NCI-H1092 (cell line): ENCODE measurements at places on chromosomes 16 and 17.

GRCh38 chr16:85800321-85800669, 800 bp downstream of the COX4I1 start:
- no peak for DNase-seq

GRCh38 chr17:48997103-48997826, at the start of gene IGF2BP1:
Gene IGF2BP1, plus strand, starts transcription at chr17:48997385. Its CDS starts 361 bp downstream, at chr17:48997746.
- no peak for DNase-seq

DNA sequence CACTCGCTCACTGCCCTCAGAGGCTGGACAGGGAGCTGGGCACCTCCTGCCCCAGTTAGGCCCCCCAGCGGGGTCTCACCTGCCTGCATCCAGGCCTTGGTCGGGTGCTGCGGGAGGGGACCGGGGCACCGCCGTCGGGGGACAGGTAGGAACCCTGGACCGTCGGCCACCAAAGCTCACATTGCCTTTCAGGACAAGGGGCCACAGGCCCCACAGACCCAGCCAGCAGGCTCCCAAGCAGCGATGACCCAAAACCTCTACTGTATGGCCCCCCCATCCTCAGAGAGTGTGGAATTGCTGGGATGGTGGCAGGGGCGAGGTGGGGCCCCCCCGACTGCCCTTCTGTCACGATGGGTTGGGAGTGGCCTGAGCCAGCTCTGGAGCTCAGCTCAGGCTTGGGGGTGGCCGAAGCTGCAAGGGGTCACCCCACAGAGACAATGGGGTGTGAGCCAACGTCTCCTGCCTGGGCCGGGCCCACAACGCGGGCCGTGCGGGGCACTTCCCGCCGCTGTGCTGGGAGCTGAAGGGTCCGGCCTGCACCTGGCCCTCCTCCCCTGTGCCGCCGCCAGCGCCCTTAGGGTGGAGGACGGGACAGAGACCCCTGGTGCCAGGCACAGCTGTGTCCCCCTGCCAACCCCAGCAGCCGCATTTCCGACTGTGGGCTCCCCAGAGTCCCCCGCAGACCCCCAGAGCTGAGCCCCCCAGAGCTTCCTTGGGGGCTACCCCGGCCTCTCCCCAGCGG, 498 bp downstream of the IGFALS start:
- no peak for DNase-seq

DNA sequence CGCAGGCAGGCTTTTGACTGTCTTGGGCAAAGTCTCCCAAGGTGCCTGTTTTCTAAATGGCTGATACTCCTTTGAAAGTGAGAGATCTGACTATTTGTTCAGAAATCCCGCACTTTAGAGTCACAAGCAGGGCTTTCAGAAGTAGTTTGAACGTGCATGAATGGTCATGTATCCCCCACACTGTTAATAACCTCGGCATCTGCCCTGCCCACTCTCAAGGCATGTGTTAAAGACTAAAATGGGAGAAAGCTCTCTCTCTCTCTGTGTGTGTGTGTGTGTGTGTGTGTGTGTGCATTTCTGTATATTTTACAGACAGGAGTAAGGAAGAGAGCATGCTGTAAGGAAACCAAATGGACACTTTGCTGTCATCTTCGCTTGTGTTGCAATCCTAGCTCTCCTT, 163.7 kb downstream of the MAF start:
- DNase-seq, result no peak
